Amniotic stem cell (primary cell): ENCODE measurements at places on chromosomes 1 and 21.

DNA sequence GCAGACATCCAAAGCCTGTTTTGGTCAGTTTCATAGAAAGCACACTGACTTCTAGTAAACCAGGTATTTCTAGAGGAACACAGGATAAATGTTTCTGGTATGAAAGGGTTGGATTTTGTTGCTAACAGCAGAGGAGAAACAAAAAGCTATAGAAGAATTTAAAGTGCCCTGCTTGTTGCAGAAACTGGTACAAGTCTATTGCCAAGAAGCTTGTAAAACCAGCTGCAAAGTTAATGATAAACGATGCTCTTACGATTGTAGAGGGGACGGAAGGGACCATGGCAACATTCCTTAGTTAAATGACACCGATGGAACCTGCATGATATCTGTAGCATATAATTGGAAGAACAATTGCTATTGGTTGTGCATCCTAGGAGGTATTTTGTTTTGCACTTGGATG, 40.1 kb downstream of the SLC35F3 start:
- no peak for DNase-seq

DNA sequence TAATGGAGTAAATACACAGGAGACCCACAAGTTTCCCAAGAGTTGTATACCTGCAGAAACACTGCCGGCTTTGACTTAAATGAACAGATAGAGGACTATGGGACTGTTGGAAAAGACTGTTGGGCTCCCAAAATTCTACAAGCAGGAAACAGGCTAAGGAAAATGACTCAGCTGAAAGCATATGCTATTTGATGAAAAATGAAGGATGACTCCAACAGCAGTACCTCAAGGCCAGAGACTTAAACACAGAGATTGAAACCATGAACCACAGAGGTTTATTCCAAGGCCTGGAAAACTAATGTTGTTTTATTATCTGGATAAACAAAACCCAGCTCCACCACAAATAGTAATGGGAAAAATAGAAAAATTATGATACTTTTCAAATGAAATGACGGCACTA, 187.7 kb downstream of the TNFSF18 start:
- DNase-seq = no peak

DNA sequence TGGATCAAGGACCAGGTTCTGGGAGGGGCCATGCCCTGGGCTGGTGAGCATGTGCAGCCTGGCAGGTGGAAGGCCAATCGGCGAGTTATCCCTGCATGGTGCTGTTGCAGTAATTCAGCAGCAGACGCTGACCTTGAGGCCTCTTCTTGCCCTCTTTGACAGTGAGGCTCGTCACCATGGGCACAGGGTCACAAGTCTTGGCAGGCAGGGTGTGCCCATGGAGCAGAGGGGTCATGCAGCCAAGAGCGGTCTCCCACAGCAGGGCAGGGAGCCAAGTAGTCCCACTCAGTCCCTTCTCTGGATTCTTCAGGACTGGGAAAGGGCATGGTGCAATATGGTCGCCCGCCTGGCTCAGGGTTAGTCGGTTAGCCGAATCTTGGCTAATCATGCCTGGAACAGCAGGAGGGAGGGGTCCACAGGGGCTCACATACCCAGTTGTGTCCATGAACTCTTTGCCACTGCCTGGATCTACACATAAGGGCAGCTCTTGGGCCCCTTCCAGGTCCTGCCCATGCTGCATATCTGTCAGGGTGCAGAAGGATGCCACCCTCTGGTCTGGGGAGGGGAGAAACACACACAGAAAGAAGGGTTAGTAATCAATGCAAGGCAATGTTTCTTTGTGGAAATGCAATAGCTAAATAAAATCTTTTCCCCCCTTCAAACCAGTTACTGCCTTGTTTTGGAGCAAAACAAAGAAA, 226.8 kb downstream of the SIPA1L2 start:
- DNase-seq = no peak

DNA sequence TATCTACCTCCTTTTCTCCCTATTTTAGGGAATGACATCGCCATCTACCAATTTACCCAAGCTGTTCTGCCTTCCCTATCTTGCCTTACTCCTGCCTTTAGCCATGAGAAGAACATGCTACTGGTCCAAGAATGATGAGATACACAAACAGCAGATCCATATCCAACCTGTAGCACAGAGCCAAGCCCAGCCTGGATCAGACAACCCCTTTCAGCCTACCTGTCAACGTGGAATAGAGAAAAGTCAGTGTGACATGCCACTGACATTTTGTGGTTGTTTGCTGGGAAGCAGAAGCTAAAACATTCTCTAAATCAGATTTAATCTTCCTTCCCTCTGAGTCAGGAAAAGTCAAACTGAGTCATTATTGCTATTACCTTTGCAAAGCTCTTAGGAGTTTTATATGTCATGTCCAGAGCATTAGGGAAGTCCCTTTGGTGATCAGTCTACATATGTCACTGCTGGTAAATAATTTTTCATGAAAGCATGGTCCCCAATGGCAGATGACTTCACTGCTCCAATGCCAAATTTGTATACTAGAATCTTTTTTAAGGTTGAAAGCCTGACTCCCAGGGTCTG, 143.1 kb downstream of the TPR start:
- no peak for DNase-seq

DNA sequence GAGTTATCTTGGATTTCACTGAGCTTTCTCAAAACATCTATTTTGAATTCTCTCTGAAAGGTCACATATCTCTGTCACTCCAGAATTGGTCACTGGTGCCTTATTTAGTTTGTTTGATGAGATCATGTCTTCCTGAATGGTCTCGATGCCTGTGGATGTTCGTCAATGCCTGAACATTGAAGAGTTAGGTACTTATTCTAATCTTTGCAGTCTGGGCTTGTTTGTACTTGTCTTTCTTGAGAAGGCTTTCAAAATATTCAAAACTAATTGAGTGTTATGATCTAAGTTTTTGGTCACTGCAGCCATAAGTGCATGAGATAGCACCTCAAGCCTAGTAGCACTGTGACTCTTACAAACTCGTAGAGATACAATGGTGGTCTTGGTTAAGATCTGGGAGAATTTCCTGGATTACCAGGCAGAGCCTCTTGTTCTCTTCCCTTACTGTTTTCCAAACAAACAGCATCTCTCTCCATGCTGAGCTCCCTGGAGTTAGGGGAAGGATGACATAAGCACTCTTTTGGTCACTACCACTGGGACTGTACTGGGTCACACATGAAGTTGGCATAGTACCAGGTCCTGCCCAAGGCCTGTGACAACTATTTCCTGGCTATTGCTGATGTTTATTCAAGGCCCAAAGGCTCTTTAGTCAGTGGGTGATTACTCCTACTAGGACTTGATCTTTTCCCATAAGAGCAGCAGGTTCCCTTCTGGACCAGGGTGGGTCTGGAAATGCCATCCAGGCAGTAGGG, 25.6 kb downstream of the SLC22A15 start:
- no peak for DNase-seq

- no peak for DNase-seq
Observed at GRCh38 chr1:41508290-41508689, 23.8 kb upstream of the EDN2 start.

GRCh38 chr1:199101635-199102034, 462.8 kb downstream of the PTPRC start:
- DNase-seq = no peak

- no peak for DNase-seq
Observed at GRCh38 chr1:202281316-202282024, 60.3 kb downstream of the UBE2T start.

DNA sequence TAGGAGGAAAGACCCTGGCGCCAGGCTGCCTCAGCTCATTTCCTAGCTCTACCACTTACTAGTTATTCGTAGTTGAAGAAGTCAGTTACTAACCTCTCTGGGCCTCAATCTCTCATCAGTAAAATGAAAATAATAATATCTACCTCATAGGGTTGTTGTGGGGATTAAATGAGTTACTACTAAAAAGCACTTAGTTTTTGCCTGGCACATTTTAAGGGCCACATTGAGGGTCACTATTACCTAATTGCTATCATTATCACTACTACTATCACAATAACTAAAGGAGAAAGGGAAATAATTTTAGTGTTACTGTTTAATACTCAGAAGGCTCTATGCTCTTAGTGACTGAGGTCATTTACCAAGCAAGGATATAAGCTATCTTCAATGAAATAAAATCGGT, 25.0 kb downstream of the TRIT1 start:
- DNase-seq = no peak

GRCh38 chr1:242448910-242449645, 75.4 kb downstream of the PLD5 start:
- no peak for DNase-seq

DNA sequence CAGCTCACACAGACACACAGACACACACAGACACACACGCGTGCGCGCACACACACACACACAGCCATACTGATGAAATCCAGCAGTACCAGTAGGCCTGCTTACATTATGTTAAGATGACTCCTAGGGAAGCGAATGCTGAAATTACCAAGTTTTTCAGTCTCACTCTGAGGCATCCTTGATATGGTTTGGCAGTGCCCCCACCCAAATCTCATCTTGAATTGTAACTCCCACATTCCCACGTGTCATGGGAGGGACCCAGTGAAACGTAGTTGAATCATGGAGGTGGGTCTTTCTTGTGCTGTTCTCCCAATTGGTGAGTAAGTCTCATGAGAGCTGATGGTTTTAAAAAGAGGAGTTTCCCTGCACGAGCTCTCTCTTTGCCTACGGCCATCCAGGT, 64.1 kb downstream of the TIAM1 start:
- DNase-seq = no peak

DNA sequence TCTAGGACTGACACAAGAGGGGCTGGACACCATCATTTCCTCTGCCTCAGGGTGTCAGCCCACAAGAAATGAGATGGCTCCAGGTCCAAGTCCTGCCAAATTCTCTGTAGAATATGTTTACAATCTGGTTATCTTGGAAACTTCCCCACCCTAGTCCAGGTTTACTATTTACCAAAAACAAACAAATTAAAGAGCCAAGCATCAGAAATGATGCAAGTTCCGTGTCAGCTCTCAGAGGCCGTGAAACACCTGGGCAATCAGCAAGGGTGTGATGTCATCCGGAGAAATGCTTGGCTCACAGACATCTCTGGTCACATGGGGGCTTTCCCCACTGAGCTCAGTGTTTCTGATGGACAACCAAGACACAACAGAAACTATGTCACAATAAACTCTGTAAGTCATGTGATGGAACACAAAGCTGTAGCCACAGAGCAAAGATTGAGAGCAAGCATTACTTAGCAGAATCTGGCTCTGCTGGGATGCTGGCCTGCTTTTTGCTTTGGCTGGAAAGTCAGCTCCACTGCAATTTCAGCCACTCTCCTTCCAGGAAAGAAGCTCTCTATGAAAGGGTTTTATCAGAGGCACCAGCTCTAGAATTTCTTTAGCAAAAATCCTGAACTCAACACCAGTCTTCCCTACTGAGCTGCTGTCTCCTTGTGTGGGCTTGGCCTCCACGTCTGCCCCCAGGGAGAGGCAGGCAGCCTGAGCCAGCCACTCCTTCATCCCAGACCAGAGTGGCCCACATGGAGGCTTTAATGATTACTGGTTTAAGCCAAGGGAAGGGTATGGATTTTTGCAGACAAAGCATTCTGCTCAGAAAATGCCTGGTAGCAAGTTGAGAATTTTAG, 55.9 kb downstream of the NENF start:
- no peak for DNase-seq

DNA sequence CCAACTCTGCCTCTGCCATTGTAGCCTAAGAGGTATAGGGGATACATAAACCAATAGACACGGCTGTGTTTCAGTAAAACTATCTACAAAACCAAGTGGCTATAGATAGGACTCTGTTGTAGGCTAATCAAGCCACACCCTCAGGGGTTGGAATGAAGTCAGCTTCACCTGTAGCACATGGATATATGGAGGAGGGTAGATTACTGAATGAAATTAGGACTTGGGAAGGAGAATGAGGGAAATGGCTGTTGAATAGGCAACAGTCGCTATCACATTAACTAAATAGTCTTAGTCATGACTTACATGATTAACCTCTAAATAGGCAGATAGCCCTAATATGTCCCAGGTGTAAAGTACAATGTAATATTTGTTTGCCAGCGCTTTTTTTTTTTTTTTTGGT, 49.7 kb downstream of the DESI2 start:
- DNase-seq = no peak
